ENCODE measurements at places on chromosomes 12 and 14.

DNA sequence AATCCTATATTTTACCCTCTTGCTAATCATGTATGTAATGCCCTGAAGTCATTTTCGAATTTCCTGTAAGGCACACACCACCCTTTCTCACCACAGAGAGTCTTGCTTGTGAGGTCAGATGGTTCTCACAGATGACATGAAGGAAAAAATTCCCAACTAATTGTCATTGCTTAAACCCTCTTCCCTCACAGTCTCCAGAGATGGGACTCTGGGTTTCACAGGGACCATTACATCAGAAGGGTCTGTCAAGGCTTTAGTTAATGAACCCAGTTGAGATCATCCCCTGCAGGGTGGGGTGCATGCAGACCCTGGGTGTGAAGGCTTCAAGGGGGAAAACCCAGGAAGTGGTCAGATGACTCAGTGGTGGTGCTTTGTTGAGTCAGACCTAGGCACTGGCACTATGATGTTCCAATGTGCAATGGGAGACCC, 229.6 kb downstream of the BCAT1 start:
- DNase-seq, result no peak

DNA sequence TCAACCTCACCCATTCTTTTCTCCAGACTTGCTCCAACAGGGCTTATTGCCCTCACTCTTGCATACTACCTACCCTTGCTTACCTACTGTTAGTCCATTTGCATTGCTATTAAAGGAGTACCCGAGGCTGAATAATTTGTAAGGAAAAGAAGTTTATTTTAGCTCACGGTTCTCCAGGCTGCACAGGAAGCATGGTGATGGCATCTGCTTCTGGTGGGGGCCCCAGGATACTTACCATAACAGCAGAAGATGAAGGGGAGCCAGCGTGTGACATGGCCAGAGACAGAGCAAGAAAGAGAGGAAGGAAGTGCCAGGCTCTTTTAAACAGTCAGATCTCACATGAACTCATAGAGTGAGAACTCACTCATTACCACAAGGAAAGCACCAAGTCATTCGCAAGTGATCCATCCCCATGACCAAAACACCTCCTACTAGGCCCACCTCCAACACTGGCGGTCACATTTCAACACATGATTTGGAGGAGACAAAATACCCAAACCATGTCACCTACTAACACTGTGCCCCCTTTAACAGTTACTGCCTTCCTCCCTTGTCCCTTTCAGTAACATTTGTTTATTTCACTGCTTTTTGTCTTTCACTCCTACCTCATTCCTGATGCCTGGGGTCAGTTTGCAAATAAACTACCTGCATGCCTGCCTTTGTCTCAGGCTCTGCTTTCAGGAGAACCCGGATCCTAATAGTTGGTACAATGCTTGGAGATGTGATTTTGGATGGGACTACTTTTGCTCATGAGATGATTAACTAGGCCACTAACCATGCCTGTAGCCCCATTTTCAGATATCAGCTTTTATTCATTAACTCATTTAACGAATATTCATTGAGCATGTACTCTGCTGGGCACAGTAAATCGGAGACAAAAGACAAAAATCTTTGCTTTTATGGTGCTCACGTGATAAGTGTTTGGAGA, 41.6 kb upstream of the CSRP2 start:
- DNase-seq, result no peak

GRCh38 chr12:93223440-93224426, 154.0 kb upstream of the NUDT4 start:
- DNase-seq, result no peak

DNA sequence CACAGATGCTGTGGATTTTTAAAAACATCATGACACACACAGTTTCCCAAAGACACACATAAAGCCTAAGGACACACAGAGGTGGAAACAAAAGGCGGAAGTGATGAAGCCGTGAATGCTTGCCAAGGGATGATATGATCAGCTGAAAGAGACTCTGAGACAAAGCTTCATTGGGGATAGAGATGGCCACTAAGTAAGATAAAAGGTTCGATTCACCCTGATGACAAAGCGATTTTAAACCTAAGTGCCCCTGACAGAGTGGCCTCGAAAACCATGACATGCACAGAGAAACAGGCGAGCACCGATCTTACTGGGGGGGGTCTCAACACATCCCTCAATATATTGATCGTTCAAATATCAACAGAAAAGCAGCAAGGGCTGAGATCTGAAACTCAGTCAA, 20.3 kb upstream of the EIF5 start:
- DNase-seq, result no peak

DNA sequence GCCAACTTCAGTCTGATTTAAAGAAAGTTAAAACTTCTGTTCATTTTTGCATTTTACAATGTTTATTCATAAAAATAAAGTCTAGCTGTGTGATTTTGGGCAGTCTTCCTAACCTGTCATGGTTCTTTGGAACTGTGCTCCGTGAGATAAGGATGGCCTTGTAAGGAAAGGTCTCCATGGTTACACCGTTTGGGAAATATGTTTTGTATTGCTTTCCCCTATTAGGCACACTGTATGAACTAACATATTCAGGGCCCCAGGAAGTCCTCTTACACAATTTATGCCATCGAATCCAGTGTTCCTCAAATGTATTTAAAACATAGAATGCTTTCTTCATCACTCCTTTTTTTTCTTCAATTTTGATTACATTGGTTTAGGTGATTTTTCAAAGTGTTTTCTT, 54.5 kb downstream of the APAF1 start:
- no peak for DNase-seq
